Stimulated activated CD4-positive, alpha-beta T cell treated with anti-CD3 and anti-CD28 coated beads, Interleukin-4, amount 100 ng/mL, for 1 hour (primary cell): ENCODE measurements at places on chromosomes 11 and 22.

DNA sequence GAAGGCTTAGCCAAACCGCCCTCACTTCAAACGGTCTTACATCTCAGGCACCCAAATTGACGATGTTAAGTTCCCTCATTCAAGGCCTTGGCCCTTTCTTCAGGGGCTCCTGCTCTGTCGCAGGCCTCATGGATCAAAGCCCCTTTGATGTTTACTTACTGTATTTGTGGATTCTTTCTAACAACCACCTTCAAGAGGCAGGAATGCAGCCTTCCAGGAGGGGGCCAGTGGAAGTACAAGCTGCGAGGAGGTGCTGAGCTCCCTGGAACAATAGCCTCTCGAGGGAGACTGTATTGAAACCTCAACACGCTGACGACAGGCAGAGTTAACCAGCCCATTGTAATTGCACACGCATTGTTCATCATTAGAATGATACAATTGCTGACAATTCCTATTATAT lies 209.1 kb downstream of the ST3GAL4 start:
- DNase-seq, result no peak

DNA sequence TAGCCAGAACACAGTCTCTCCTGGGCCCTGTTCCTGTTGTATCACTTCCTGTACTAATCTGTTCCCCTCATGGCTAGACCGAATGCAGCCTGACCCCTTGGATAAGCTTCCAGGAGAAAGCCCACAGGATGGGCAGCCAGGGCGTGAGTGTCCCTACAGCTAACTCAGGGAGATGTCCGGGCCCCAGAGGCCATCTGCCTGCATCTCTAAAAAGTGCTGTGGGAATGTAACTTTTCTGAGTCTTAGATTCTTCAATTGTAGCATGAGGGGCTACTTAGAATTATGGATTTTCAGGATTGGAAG lies 7.7 kb upstream of the MALAT1 start:
- no peak for DNase-seq

DNA sequence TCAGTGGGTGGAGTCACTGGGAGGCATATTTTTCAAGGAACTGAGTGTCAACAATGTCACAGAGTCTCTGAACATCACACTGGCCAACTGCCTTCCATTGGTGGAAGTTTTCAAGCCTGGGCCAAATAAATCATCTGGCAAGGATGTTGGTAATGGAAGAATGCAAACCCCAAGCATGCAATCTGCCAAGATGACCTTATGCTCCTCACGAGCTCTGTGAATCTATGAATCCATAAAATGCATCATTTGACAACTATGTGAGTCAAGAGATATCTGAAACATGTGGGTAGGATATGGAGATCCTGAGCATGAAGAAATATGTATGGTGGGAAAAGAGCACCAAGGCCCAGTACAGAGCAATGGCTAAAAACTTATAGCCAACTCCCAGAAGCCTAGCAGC lies 122.2 kb downstream of the PLEKHA7 start:
- no peak for DNase-seq

DNA sequence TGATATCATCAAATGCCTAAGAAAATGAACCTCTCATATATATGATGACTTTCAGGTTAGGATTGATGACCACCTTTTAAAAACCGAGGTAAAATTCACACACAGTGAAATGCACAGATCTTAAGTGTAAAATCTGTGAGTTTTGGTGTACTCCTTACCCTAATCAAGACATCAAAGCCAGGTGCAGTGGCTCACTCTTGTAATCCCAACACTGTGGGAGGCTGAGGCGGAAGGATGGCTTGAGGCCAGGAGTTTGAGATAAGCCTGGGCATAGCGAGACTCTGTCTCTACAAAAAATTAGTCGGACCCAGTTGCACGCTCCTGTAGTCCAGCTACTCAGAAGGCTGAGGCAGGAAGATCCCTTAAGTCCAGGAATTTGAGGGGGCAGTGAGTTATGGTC lies 140.4 kb downstream of the UVRAG start:
- DNase-seq, result no peak

GRCh38 chr11:14637868-14638409 lies 5.7 kb upstream of the PDE3B start:
- DNase-seq, result no peak

- DNase-seq, result no peak
Measured at GRCh38 chr22:29211466-29211865, 5.8 kb downstream of the EMID1 start.

GRCh38 chr22:49554296-49554625 lies 273.4 kb downstream of the BRD1 start:
- no peak for DNase-seq

DNA sequence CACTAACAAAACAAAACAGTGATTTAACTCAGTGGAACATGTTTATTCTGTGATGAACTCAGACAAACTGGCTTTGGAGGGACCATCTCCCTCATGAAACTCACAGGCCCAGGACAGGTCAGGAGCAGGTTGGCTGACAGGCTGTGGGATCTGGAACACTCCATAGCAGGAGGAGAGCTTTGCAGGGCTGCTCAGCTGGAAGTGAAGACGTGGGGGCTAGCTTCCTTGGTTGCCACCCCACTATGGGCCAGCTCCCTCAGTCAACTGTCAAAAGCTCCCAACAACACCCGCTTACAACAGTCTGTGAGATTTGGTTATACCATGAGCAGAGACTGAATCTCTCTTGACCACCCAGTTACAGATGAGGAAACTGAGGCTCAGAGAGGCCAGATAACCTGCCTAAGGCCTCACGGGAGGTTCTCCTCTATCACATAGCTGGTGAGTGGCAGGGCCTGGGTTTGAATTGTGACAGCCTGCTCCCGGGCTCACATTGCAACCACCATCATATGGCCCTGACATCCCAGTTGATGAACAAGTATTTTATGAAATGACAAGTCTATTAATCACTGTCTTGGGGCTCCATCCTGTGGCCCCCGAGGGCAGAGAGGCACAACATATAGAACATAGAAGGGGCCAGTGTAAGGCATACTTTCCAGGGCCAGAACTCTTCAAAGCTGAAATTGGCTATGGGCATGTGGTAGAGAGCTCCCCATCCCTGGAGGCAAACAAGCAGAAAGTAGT lies 473.4 kb downstream of the MN1 start:
- no peak for DNase-seq

DNA sequence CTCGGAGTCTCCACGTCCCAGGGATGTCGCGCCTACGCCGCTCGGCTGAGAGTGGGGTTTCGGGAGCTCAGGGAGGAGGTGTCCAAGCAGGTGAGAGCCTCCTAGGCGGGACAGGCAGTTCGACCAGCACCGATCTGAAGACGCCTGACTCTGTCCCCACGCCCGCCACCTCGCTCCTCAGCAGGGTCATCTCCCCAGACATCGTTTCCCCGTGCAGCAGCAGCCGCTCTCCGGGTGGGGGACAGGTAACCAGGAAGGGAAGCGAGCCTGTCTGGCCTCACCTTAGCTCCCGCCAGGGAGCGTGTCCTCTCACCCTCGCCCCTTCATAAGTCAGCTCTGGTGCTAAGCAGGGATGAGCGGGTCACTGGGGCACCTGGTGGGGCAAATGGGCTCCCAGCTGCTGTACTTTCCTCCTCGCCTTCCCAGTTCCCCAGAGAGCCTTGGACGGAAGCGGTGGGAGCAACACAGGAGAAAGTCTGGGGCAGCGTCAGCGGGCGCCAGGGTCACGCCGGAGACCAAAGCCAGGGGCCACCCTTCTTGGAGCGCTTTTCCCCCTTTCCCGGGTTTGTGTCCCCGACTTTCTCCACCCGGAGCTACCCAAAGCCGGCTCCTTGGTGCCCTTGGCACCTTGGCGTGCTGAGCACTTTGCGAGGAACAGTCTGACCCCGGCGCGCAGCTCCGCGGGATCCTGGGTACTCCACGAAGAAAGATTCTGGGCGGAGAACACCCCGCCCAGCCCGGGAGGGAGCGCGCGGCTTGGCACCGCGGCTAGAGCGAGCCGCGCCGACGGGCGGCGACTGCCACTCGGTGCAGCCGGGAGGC lies 1.6 kb downstream of the SPON1 start:
- peak; percentile 13 for DNase-seq

DNA sequence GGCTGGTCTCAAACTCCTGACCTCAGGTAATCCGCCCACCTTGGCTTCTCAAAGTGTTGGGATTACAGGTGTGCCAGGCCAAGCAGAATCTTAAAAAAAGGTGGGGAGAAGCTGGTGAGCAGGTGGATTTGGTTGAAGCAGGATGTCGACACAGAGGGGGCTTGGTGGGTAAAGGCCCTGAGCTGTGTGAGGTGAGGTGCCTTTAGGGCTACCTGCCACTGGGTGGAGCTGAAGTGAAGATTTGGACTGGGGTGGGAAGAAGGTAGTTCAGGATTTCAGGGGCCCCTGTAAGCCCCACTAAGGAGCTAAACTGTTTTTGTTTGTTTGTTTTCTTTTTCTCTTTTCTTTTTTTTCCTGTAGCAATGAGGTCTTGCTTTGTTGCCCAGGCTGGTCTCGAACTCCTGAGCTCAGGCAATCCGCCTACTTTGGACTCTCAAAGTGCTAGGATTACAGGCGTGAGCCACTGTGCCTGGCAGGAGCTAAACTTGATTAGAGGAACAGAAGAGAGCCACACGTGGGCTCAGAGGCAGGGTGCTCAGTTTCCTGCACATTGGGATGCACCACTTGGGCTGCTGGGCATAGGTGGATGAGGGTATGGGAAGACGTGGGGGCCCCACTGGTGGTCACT lies 6.0 kb downstream of the P2RX6 start:
- no peak for DNase-seq

DNA sequence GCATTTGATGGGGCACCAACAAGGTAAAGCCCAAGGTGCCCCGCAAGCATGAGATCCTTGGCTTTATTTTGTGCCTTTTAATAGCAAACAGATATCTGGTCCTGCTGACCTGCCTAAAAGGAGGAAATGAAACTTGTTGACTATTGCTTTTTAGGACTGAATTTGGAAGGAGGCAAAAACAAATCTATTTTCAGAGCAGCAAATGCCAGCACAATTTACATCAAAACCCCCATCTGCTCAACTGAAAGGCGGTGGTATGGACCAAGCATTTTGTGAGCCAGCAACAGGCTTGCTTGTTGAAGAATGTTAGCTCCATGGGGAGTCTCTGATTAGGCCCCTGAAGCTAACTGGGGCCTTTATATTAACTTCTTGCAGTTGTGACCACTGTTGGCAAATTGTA lies 192.6 kb upstream of the E2F8 start:
- no peak for DNase-seq

DNA sequence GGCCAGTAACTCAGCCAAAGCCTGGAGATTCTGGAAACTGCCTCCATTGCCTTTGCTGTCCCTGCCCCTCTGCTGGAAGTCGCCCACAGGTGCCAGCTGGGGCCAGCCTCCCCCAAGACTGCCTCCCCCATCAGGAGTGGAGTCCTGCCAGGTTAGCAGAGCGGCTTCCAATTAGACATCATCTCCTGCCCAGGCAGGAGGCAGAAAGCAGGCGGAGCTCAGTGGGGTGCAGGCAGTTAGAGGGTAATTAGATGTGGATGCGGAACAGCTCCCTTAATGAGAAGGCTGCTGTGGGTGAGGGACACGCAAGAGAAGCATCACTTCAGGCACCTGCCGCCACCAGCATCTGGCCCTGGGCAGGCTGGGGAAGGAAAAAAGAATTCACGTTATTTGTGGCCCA lies 90.9 kb upstream of the TP53I11 start:
- DNase-seq, result no peak
